ENCODE measurements at places on chromosomes 3 and 15. TPM values are rescaled to one million over a fixed set of nuclear protein-coding genes. Genes with fewer than 3 reads are reported as not detected.

The ZNF80 gene
- total RNA-seq: 4.5 TPM

DNA sequence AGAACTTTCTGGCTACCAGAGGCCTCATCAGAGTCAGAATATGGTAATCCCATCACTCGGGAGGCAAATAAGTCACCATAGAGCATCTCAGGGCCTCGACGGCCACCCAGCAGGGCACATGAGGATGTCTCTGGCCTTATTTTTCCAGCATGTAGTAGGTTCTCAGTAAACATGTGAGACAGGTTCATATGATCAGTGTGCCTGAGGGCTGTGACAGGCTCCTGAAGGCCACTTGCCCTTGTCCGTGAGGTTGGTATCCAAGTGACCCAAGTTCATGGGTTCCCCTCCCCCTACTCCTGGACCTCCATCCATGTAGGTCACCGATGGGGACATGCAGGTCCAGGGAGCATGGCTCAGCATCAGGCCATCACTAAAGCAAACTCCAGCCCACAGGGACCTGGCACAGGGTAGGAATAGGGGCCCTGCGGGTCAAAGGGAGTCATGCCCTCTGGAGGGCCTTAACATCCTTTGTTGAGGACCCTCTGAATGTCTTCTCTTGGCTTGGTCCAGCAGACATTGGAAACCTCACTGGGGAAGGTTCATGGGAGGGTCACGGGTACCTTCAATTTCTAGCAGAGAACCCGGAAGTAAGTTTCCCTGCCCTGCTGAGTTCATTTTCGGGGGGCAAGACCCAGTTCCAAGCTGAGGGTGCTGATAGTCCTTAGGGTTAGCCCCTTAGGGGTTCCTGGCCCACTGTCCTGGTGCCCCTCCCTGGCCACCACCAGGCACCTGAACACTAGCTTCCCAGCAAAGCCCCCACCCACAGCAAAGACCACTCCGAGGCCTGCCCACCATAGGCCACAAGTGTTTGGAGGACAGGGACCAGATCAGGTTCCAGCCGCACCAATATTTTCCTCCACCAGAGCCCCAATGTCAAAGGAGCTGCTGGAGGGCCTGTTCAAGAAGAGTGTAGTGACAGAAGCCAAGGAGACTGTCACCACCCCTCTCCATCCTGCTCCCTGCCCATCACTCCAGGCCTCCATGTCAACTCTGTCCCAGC lies 61.1 kb downstream of the ZNF445 start:
- peak; percentile 23 for DNase-seq

The PLCL2 gene
- 24.4 TPM for total RNA-seq

The GOLGA8S gene
- total RNA-seq: 0.49 TPM

GRCh38 chr3:131796111-131796510 lies 238.7 kb downstream of the CPNE4 start:
- DNase-seq: no peak

DNA sequence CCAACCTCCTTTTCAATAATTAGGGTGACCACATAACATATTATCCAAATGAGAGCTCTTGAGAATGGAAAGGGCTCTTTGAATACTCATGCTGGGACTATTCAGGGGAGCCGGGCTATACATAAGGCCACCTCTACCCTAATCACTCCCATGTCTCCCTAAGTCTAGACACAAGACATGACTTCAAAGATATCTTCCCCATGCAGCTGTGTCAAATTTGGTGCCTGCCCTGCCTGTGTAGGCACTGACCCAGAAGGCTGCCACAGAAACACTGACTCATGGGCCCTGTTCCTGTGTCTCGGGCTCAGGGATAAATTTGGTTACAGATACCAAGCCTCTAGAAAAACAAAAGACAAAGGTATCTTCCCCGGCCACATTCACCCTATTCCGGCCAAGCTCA lies 70.3 kb downstream of the MYLK start:
- DNase-seq: no peak

The QRICH1 gene
- total RNA-seq: 142 TPM

DNA sequence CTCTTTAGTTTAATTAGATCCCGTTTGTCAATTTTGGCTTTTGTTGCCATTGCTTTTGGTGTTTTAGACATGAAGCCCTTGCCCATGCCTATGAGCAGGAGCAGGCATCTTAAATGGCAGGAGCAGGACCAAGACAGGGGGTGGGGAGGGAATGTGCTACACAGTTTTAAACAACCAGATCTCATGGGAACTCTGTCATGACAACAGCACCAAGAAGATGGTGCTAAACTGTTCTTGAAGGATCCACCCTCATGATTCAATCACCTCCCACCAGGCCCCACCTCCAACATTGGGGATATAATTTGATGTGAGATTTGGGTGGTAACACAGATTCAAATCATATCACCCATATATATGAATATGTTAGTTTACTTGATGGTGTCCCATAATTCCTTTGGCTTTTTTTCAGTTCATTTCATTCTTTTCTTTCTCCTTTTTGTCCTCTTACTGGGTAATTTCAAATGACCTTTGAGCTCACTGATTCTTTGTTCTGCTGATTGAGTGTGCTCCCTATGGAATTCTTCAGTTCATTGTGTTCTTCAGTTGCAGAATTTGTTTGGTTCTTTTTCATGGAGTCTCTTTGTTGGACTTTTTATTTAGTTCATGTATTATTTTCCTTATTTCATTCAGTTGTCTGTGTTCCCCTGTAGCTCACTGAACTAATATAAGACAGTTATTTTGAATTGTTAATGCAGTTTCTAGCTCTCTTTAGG lies 62.6 kb downstream of the DOCK3 start:
- DNase-seq: no peak

The SNTN gene
- not detected for total RNA-seq

- no peak for DNase-seq
Measured at GRCh38 chr3:125072749-125073389, 17.1 kb upstream of the HEG1 start.

DNA sequence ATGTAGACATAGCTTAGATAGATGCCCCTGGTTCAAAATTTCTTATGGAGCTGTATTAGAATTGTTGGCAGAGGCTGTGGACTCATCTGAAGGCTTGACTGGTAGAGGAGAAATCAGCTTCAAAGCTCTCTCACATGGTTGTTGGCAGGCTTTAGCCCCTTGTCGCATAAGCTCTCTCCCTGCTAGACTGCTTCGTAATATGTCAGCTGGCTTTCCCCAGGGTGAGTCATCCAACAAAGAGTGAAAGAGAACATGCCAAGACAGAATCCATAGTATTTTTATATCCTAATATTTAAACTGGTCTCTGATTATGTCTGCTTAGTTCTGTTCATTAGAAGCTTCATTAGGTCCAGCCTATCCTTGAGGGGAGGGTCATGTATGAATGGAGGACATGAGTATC lies 427.4 kb upstream of the NAALADL2 start:
- no peak for DNase-seq

DNA sequence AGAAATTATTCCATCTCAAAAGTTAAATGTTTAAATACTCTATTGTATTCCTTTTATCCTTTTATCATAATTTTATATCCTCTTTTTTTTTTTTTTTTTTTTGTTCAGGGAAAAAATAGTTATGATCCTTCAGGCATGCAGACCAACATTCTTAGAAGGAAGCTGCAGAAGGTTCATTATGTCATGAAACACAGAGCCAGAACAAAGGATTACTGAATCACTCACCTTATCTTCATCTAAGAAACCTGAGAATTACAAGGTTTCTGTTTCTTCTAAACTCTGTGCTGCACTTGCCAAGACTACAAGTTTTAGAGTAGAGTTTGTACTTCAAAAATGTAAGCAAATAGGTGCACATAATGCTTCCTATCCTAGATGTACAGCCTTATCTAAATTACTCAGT lies 3.3 kb downstream of the PLCH1 start:
- DNase-seq: no peak

The AP3B2 gene
- total RNA-seq: not detected

The GOLGA6B gene
- total RNA-seq: not detected

GRCh38 chr3:146093896-146094295 lies 67.1 kb downstream of the PLOD2 start:
- DNase-seq: no peak

DNA sequence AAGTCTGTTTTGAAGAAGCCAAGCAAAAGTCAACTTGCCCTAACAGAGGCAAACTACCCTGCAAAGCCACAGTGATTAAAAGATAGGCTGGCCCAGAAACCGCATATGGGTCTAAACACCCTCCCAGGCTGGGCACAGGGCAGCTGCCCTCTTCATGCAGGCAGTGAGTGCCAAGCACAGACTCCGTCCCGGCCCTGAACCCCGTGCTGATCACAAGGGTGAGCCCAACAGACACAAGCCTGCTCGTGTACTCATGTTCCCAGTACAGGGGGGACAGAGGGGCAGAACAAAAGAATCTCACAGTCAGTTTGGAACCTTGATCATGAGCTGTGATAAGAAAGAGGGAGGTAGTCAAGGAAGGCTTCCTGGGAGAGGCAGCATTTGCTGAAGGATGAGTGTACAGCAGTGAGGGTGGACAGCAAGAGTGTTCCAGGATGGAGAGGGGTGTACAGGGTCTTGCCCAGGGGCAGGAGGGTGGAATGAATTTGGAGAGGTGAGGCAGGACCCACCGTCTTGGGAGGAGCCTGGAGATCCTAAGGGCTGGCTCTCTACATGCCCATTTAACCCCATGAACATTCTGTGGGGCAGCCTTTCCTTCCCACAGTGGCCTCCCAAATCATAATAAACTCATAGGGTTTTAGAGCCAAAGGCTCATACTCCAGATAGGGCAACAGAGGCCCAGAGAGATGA lies 43.2 kb upstream of the PRR23E start:
- no peak for DNase-seq
